ENCODE measurements at places on chromosomes 6 and 20. TPM values are rescaled to one million over a fixed set of nuclear protein-coding genes. Genes with fewer than 3 reads are reported as not detected.

GRCh38 chr6:169981568-169981967 lies 230.1 kb downstream of the ERMARD start:
- no peak for DNase-seq

GRCh38 chr6:146426516-146426915 lies 117.1 kb upstream of the RAB32 start:
- no peak for DNase-seq

GRCh38 chr6:140988780-140989179 lies 1143.9 kb upstream of the GJE1 start:
- no peak for DNase-seq

GRCh38 chr6:151837223-151837622 lies 29.7 kb downstream of the ESR1 start:
- DNase-seq, result no peak

- no peak for DNase-seq
These were observed 15.2 kb upstream of the PHACTR3 start for GRCh38 chr20:59589086-59589684.

- DNase-seq, result no peak
These were observed 47.0 kb downstream of the FBXL4 start for GRCh38 chr6:98900706-98901105.

GRCh38 chr6:72755752-72756151 lies 133.9 kb downstream of the KCNQ5 start:
- DNase-seq, result no peak

GRCh38 chr6:158095671-158096070 lies 72.4 kb downstream of the SERAC1 start:
- DNase-seq, result no peak

DNA sequence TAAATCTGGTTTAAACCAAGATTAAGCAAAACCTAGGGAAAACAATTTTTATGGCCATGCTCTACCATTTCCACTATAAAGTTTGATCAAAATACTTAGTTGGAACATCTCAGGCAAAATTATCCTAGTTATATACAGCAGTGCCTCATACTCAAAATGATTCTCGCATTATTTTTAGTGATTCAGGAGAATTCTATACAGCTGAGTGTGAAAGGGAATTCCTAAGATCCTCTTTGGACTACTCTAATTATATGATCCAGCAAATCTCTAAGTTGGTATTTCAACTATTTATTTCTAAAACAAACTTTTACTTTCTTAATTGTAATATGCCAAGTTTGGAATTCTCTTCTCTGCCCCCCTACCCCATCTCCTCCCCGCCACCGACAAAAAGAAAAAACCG lies 8.6 kb downstream of the DTNBP1 start:
- DNase-seq, result no peak

DNA sequence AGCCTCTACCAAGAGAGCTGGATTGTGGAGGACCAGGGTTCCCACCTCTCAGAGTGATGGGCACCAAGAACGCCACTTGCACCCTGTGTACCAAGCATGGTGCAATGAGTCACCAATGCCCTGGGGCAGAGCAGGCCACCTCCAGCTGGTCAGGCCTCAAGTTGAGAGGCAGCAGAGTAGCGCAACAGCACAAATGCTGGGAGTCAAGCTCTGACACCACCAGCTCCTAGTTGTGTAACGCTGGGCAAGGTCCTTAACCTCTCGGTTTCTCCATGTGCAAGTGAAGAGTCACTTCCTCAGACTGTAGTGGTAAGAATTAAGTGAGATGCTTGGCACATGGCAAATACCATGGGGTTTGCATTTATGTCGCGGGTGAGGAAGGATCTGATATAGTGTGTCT lies 25.6 kb downstream of the GFOD1 start:
- no peak for DNase-seq

DNA sequence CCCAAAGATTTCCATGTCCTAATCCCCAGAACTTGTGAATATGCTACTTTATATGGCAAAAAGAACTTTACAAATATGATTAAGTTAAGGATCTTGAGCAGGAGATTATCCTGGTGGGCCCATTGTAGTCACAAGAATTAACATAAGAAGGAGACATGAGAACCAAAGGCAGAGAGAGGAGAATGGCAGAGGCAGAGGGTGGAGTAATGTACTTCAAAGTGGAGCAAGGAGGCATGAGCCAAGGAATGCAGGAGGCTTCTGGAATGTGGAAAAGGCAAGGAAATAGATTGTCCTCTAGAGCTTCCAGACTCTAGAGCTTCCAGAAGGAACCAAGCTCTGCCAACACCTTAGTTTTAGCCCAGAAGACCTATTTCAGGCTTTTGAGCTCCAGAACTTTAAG lies 147.4 kb downstream of the MOXD1 start:
- DNase-seq, result no peak

DNA sequence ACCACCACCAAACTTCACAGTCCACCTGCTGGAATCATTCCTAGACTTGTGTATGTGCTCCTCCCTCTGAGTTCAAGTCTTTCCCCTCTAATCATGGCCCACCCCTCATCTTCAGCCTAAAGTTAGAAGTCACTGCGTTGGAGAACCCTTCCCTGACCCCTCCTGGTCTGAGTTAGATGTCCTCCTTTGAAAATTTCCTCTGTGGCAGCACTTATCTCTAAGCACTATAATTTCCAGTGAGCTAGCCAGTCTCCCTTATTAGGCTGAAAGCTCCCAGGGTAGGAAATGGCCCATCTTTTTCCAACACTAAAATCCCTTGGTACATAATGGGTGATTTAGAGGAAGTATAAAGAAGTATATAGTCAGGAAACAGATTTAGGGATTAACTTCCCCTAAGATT lies 63.2 kb downstream of the SESN1 start:
- no peak for DNase-seq

DNA sequence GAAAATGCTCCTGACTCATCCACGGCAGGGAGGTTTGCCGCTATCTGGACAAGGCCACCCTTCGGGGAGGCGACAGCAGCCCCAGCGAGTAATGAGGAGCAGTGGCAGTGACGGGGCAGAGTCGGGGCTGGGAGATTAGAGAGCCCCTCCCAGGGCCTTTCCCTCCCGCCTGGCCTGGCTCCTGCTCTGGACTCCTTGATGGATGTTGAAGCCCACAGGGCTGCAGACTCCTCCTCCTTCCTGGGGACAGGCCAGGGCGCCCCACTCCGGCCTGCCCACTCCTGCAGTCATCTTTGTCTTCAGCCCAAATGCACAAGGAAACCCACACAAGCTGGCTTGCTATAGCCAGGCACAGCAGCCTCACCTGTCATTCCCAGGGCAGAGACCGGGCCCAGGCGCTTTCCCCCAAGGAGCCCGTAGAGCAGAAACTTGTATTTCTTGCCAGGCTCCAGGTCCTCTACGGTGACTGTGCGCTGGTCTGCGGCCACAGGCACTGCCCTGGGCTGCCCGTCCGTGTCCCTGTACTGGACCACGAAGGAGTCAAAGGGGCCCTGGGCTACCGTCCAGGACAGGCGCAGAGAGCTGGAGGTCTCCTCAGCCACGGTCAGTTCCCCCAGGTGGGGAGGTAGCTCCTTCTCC lies 7.7 kb downstream of the CYP21A2 start:
- DNase-seq, result no peak

- DNase-seq, result no peak
These were observed 46.1 kb downstream of the KIAA0319 start for GRCh38 chr6:24599686-24600399.

- no peak for DNase-seq
These were observed 152.1 kb upstream of the RALGAPA2 start for GRCh38 chr20:20864351-20865096.

- DNase-seq, result no peak
These were observed 142.4 kb downstream of the TTLL2 start for GRCh38 chr6:167467282-167467681.

GRCh38 chr6:170438861-170439260 lies 114.2 kb downstream of the PSMB1 start:
- no peak for DNase-seq

GRCh38 chr6:17179530-17180073 lies 77.8 kb downstream of the STMND1 start:
- DNase-seq, result no peak

DNA sequence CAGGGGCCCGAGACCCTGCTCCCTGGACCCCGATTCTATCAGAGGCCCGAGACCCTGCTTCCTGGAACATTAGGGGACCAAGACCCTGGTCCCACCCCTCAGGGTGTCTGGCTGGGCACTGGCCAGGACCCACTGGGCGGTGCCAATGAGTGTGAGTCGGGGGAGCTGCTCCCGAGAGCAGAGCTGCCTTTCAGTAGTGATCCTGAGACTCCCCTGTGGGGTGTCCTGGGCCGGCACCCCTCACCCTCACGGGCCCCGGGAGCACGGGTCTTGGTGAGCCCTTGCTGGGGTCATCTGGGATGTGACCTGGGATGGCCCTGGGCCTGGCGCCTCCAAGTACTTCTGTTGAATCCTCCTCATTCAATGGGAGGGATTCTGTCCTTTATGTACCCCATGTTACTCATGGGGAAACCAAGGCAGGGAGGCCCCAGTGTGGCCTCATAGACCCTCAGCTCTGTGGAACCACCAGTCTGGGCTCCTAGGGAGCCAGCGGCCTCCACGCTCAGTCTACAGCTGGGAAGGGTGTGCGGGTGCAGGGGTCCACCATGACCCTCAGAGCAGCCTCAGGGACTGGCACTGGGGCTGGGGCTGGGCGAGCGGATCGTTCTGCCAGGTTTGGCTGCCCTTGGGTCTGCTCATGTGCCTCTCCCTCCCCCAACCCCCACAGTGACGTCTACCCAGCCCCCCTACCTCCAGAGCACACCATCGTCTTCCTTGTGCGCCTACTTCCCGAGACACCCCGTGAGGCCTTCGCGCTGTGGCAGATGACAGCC lies 25.6 kb downstream of the COL20A1 start:
- no peak for DNase-seq

- DNase-seq, result no peak
These were observed 40.4 kb downstream of the SPDEF start for GRCh38 chr6:34515473-34516387.

GRCh38 chr6:106913111-106913510 lies 61.4 kb downstream of the CD24 start:
- no peak for DNase-seq

GRCh38 chr6:12977806-12978205 lies 261.2 kb downstream of the PHACTR1 start:
- no peak for DNase-seq

DNA sequence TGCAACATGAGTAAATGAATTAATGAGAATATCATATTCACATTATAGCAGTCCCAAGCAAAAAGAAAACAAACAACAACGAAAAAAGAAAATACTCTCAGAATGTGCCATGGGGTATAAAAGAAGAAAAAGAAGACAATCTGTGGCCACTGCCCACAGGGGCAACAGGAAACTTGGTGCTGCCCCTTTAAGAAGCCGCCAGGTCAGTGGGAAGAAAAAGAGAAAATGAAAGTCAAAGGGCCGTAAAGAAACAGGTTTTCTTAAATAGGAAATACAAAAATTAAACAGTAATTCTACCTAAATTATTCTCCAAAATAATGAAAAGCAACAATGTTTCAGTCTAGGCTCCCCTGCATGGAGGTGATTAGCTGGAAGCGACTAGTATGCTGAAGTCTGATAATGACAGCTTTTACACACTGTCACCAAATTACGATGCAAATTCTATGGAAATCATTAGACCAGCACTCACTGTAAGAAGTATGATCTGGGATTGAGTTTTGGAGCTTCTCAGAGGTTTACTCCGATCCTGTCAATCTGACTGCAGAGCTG lies 23.6 kb downstream of the GMDS start:
- no peak for DNase-seq

DNA sequence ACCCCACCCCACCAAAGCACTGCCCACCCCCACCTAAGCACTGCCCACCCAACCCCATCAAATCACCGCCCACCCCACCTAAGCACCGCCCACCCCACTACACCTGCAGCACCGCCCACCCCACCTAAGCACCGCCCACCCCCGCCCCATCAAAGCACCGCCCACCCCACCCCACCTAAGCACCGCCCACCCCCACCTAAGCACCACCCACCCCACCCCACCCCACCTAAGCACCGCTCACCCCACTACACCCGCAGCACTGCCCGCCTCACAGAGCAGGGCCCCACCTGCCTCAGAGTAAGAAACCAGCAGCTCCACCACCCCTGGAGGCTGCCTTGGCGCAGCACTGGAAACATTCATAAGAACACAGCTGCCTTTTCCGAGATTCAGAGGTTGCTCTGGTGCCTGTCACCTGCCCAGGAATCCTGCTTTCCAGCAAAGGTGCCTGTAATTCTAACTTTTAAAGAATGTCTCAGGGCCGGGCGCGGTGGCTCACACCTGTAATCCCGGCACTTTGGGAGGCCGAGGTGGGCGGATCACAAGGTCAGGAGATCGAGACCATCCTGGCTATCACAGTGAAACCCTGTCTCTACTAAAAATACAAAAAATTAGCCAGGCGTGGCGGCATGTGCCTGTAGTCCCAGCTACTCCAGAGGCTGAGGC lies 148.2 kb downstream of the BMP7 start:
- DNase-seq, result no peak

ADGRG6 gene
- 7.1 TPM for total RNA-seq

SIGLEC1 gene
- total RNA-seq, result 2.5 TPM

RBL1 gene
- total RNA-seq, result 28.1 TPM

C4A gene
- 100 TPM for total RNA-seq

TFAP2D gene
- not detected for total RNA-seq

SLC17A1 gene
- not detected for total RNA-seq

GNAS-AS1 gene
- total RNA-seq, result not detected

TRAM2 gene
- 9.5 TPM for total RNA-seq

UNC5CL gene
- total RNA-seq, result 0.26 TPM

Measured in uterus (tissue), 4 donors.